Ammon's horn (tissue), 1 donor: ENCODE measurements at places on chromosomes 16 and 17.

DNA sequence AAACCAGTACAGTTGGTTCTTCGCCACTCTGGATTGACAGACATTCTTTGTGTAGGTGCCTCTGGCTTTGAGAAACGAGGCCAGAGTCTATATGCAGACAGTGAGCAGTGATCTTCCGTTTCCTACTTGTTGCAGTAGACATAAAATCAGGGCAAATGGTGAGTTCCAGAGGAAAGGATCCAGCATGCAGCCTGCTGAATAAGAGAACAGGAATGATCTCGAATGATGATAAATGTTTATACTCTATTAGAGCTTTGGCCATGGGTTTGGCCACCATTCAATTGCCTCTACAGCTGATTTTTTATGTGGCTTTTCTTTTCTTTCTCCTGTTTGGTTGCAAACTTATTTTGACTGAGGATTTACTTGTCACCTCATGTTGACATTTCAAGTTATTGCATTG, 286.7 kb downstream of the IRX3 start:
- DNase-seq = no peak

DNA sequence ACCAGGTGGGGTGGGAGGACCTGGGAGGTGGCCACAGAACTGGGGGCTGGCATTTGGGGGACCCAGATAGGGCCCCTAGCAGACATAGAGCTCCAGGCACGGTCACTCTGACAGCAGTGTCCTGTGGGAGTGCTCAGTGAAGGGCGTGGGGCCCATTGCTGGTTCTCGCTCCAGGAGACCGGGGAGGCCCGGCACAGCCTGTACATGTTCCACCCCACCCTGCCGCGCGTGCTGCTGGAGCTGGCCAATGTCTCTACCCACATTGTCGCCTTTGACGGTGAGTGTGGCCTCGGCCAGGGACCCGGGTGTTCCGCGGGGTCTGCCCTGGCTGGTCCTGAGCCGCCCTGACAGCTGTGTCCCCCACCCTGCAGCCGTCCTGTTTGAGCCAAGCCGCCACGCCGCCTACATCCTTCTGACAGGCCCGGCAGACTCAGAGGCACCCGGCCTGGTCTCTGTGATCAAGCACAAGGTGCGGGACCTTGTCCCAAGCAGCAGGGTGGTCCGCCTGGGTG, 11.2 kb downstream of the RGS11 start:
- DNase-seq = no peak

- DNase-seq = no peak
These were observed 1.2 kb downstream of the MIF4GD start for GRCh38 chr17:75269844-75270217.

DNA sequence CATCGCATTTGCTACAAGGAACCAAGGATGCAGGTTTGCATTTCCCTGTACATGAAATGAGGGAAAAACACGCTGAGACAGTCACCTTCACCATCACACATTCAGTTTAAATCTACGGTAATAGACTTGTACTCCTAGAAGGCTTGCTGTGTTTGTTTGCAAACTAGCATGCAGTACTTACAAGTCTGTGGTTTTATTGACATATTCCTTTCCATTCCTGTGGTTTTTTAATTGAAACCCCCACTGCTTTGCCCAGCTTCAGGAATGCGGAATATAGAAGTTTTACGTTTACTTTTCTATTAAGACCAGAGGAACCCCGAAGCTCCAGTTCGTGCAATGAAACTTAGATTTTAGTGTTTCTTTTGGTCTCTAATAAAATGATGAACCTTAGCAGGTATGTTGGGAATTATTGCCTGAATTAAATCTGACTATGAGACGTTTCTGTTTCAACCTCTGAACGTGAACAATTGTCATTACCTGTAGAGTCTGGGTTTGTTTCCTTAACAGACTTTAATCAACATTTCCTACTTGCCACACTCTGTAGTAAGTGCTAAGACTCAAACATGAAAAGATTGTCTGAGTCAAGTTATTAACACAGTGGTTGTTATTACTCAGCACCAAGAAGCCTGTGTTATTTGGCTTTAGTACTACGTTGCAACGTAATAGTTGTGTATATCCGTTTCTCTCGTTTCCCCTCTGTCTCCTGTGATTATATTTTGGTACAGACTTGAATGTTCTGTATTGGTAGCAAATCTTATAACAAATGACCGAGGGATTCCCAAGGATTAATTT, 793.3 kb upstream of the GOT2 start:
- DNase-seq = no peak

DNA sequence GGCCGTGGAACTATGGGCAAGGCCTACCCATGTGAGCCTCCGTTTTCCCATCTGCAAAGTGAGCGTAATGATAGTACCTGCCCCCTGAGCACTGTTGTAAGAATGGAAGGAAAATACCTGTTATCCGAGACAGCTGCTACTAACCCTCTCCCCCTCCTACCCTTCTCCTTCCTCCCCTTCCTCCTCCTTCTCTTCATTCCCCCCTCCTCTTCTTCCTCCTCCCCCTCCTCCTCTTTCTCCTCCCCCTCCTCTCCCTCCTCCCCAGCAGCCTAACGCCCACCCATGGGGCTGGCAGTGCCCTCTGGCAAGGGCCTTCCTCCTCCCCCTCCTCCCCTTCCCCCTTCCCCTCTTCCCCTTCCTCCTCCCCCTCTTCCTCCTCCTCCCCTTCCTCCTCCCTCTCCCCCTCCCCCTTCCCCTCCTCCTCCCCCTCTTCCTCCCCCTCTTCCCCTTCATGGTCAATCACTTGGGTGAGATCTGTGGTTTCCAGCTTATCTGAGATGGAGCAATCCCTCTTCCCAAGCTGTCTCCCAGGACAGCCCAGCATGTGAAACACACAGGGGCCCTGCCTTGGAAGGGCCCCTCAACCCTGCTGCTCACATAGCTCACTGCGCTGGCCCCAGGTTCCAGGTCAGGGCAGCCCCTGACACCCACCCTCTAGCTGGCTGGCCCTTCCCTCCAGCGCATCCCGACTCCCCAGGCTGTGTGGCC, 6.4 kb downstream of the ZFPM1 start:
- DNase-seq = no peak
